G401 (cell line): ENCODE measurements at places on chromosomes 4 and X.

DNA sequence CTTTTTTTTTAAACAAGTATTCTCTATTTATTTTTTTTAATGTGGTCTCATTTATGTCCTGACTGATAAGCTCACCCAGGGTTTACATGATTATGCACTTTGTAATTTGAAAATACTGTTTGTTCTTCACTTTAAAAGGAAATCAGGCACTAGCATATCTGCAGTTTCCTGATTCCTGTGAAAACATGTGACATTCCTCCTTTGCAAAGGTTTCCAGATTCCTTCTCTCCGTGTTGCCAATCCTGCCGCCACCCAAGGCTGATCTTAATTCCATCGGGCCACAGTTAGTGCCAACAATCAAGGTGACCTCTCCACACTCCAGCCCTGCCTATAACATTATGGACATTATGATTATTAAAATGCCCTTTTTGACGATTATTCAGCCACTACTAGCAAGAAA, 225.4 kb downstream of the PCDH7 start:
- DNase-seq: no peak

DNA sequence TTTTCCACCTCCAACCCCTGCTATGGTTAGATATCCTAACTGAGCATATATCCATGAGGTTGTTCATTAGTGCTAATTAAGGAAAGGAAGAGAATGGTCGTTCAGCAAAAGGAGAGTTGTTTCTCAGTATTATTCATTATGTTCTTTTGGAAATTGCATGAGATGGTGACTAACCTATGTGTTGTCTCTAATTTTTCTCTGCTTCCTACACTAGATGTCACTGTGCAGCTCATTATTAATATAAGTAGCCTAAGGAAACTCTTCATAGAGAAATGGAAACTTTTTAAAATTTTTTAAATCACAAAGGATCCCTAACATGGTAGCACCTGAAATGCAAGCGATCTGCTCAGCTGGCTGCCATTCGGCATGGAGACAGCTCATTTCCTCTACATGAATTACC, 67.7 kb upstream of the FAM9A start:
- DNase-seq: peak; percentile 35

GRCh38 chr4:74168841-74169240, 10.9 kb downstream of the MTHFD2L start:
- DNase-seq: no peak

DNA sequence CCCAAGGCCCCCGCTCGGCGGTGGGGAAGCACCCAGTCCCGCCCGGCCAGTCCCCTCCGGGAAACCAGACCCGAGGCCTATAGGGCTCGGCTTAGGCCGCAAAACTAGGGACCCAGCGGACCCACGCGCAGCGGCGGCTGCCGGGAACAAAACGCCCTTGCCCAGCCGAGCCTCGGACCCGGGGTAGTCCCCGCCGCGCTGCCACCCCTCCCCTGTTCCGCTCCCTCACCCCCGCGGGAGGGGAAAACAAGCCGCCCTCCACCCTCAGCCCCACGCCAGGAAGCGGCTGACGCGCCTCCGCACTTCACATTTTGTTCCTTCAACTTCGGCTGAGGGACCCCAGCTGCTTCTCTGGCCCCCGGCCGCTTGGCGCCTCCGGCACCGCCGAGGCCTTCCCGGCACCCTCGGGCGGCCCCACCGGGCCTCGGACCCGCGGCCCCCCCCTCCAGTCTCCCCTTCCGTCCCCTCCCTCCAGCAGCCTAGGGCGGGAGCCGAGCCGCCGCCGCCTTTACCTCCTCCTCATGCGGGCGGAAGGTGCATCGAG, 694 bp downstream of the PDS5A start:
- DNase-seq: no peak

GRCh38 chrX:40933706-40934425, 151.4 kb upstream of the USP9X start:
- DNase-seq: no peak

- no peak for DNase-seq
Observed at GRCh38 chrX:23908219-23909004, 606 bp downstream of the CXorf58 start.

DNA sequence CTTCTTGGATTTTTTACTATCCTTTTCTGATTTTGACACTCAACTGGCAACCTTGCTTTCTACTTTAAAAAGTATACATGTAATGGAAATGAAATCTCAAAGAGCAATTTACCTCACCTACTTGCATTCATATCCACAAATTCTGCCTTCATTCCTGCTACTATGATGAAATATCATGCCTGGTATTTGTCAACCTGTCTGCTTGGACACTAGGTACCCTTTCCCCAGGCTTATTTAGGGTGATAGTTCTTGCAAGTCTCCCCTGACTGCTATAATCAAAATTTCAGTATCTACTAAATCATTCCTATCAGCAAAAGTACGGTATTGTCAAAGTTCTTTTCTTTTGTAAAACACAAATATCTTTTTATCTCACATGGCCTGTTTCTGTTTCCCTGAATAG, 503.0 kb downstream of the GABRG1 start:
- no peak for DNase-seq

- DNase-seq: no peak
Observed at GRCh38 chr4:58225460-58225859, 1115.3 kb upstream of the IGFBP7 start.

GRCh38 chr4:140297221-140297570, 76.2 kb upstream of the SCOC start:
- no peak for DNase-seq

DNA sequence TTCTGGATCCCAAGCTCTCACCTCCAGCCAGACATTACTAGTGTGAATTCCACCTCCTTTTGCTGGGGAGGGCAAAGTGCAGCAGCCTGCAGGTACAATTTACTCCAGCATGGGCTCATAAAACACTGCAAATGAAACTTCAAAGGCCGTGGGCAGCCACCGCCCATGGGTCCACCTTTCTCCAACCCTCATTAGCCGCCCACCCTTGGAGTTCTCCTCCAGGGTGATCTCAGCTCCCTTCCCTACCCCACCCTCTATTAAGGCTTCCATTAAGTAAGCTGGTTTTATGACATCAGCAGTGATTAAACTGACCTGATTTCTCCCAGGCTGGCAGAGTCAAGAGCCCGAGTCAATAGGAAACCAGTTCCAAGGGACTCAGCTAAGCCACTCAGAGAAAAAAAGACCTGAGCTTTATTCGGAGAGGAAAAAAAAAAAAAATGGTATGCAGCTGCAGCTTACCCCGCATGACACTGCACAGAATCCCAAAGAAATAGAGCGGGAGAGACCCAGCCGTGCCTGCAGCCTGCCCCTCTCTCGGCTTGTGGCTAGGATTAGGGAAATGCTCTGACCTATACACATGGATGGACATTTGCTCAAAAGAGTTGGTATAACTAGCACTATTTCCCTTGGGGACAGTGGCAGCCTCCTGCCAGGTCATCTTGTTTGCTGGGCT, 319.6 kb downstream of the PTTG2 start:
- no peak for DNase-seq
